Spleen (tissue), 13 donors: ENCODE measurements at places on chromosomes 1 and 21.
A peak's percentile ranks its signal among the peaks of the same experiment; 100 is the strongest.

GRCh38 chr21:28588997-28589396 lies 403.7 kb downstream of the LTN1 start:
- no peak for DNase-seq

GRCh38 chr1:168114845-168115244 lies 21.9 kb downstream of the GPR161 start:
- no peak for DNase-seq

- DNase-seq = no peak
Measured at GRCh38 chr1:71706029-71706671, 576.2 kb downstream of the NEGR1 start.

DNA sequence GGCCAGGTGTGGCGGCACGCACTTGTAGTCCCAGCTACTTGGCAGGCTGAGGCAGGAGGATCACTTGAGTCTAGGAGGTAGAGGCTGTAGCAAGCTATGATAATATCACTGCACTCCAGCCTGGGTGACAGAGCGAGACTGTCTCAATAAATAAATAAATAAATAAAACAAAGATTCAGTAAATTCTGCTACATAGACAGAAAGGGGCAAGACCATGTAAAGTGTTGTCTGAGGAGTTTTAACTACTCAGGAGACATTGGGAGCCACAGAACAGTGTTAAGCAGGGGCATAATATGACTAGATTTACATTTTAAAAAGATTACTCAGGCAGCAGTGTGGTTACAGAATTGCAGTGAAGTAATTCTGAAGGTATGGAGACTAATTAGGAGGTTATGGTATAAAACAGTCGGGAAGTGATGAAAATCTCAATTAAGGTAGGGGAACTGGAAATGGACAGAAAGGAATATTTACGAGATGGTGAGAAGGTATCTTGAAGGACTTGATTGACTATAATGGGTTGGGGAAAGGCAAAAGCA lies 94.7 kb downstream of the ATP1B1 start:
- DNase-seq = no peak

GRCh38 chr1:202106340-202107254 lies 16.1 kb upstream of the GPR37L1 start:
- DNase-seq = no peak

DNA sequence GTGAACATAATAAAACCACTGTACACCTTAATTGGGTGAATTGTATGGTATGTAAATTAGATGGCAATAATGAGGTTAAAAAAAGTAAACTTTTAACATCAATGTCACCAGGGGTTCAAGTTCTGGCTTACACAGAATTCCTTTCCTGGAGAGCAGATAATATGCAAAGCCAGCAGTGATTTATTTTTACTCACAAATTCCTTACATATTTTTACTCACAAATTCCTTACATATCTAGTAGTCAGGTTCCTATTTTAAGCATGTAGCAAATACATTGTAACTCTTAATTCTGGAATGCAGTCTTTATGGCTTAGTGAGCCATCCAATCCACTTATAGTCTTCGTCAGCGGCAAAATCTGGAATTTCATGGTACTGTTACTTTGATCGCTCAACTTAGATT lies 1.3 kb upstream of the UBE4B start:
- no peak for DNase-seq

DNA sequence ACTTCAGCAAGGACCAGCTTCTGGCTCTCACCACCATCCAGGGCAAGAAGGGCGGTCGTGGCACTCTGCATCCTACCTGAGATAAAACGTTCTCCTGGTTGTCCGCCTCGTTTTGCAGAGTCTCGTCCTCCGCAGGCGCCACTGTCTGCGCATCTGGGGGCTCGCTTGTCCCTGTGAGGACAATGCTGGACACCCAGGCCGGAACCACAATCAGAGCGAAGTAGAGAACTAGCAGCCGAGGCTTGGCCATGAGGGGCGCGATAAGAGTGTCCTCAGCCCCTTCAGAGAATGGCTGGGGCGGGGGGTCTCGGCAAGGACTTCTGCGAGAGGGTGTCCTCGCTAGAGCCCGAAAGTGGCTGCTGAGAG lies 505 bp downstream of the OLFML2B start:
- DNase-seq = no peak

GRCh38 chr1:160702100-160702499 lies 9.5 kb downstream of the CD48 start:
- DNase-seq = no peak

GRCh38 chr1:21293537-21294265 lies 3.4 kb upstream of the ECE1 start:
- DNase-seq = peak; percentile 86

DNA sequence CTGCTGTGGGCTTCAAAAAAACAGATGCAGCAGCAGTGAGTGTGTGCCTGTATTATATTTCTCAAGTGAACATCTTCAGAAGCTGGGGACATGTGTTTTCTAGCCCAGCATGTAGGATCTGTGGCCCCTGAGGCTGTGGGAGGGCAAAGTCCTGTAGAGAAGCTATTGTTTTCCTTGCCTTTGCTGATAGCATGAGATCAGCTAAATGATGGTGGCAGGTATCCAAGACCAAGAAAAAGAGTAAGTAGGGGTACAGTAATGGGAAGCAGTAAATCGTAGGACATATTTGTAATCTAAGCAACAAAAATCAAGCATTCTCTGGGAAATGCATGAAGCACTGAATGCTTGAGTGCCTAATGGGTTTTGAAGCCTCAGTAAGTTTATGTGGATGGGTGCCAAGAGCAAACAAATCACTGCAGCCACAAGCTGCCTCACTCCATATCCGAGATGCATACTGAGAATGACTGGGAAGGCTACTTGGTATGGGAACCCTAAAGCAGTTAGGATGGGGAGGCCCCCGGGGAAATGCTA lies 98.3 kb downstream of the CD58 start:
- no peak for DNase-seq

DNA sequence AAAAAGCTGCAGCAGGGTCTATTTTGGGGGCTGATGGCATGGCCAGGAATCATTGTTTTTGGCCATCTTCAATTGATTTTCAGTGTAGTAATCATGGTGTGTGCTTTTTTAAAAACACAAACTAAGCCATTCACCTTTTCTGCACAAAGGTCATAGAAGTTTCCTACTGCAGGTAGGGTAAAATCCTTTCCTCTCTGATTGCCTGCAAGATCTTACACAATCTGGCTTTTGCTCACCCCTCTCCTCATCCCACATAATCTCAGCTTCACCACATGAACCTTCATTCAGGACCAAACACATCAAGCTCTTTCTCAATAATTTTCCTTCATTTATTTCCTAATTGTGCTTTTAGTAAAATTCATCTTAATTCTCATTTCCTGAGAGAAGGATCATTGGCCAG lies 38.3 kb upstream of the GBP5 start:
- no peak for DNase-seq

- DNase-seq = no peak
Measured at GRCh38 chr1:177864538-177865305, 105.1 kb downstream of the SEC16B start.

DNA sequence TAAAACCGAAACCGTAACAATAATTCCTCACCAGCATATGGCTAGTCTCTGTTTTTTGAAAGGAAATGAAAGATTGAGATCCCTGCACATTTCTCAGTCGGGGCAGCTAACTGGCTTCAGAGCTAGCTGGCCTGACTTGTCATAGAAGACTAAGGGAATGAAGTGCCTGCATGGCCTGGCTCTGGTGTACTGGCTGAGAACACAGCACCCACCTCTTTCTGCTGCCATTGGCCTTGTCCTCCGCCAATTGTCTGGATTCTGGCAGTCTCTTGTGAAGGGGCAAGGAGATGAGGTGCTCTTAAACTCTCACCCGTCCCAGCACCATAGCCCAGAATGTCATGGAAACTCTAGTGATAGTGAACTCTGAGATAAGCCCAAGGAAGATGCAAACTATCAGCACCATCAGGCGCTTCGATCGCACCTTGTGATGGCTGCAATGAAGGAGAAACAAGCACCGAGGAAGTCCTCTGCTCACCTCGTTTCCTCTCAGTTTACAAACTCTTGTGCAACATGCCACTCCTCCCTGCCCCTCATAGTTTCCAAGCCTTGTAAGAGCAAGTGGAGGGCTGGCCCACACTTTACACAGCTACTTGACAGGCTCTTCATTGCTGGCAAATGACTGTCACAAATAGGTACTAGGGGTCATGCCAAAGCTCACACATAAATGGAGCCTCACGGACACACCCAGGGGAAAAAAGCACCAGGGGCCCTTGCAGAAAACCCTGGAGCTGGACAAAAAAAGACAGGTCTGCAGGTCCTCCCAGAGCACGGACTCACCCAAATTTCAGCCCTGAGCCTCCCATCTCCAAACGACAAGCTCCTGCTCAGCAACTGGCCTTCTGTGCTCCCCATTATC lies 16.4 kb downstream of the INPP5B start:
- DNase-seq = no peak

GRCh38 chr1:37358992-37359391 lies 115.4 kb upstream of the ZC3H12A start:
- no peak for DNase-seq

DNA sequence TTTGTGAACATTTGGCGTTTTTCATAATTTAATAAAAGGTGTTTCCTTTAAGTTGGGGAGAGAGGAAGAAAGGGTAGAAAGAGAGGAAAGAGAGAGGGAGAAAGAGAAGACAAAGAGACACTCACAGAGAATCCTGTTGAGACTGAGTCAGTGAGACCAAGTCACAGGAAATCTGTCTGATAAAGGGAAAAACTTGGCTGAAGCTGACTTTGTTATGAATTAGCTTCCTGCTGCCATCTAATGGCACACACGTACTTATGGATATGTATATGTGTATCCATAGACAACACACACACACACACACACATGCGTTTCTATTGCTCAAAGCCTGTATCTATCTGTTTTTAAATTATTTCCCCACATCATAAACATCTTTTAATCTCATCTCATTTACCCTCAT lies 42.5 kb upstream of the DISC1 start:
- DNase-seq = no peak

DNA sequence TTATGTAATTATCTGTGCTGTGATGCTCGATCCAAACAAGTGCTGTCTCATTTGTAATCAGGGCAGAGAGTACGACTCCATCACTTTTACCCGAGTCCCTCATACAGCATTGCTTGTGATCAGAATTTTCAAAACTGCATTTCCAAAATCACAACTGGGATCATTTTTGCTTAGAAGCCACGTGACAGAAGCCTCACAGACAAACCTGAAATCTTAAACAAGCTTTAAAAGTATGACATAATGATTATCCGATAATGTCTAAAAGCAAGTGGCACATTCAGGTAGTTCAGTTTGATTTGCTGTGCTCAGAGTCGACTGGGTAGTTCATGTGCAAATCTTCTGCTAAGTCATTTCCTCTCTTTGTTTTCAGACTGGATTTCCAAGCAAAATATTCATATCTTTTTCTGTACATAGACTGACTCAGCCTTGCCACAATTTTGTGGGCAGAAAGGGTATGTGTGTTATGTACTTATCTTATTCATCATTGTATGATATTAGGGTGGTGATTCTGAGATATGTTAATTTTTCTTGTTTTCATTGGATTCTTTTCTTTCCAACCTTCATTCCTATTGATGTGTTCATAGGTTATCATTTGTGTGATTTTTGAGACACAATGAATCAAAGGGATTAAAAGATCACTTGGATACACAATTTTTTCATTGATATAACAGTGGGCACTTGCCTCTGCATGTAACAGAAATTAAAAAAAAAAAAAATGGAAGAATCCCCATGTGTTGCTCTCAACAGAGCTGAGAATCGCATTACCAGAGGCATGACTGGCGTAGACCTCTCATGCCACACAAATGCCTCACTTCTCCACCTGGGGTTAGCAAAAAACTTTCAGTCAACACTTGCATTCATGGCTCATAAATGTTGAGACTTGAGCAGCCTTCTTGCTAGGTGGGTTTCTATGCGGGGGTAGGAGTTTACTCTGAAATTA lies 355.7 kb downstream of the LTN1 start:
- DNase-seq = no peak

GRCh38 chr1:169466259-169467230 lies 19.2 kb downstream of the SLC19A2 start:
- no peak for DNase-seq

DNA sequence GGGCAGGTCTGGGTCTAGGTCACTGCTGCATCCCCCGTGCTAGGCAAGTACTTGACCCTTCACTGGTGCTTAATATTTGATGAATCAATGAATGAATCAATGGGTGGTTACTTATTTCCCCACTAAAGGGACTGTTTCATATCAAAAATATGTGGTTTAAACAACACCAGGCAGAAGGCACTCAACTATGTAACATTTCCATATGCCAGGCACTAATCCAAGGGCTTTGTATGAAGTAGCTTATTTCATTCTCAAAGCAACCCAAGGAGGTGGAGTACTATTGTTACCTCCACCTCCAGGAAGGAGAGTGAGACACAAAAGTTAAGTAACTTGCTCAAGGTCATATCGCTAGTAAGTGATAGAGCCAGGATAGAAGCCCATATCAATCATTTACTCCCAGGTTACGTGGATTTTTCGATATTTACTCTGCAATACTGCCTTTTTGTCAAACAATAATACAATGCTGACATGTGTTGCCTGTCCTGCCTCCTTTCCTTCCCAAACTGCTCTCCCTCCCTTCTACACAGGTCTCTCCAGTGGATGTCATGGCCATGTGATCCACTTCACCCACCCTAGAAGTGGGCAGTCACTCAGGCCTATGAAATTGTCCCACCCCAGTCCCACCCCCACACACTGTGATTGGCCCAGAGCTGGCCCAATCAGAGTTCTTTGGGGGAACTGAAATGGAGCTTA lies 142.8 kb downstream of the ETS2 start:
- peak; percentile 25 for DNase-seq

- no peak for DNase-seq
Measured at GRCh38 chr1:17209430-17209829, 4.5 kb downstream of the PADI1 start.

DNA sequence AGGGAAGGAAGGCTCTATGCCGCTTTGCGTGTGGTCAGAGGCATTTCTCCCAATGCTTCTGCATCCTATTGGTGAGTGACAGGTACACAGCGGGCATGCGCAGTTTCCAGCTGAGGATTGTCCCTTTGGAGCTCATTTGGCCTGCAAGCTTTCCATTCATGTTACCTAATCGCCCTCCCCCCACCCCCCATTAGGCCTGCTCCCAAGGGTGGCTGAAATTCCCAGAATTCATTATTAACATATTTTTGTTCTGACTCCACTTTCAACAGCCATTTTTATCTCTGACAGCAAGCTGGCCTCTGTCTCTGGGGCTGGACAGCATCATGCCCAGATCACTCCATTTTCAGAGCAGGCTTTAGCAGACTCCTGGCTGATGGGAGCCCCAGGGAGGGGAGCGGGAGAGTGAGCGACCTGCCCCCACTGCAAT lies 25.6 kb downstream of the MIS18A start:
- no peak for DNase-seq
